ENCODE measurements at places on chromosomes 7 and 10. TPM values are rescaled to one million over a fixed set of nuclear protein-coding genes. Genes with fewer than 3 reads are reported as not detected.

KIN gene
- 10.8 TPM for total RNA-seq

EGFR gene
- 72.6 TPM for total RNA-seq

GHRHR gene
- total RNA-seq, result not detected

FIS1 gene
- total RNA-seq, result 159 TPM

LBX1 gene
- total RNA-seq, result not detected

SRI gene
- 400 TPM for total RNA-seq

UFSP1 gene
- total RNA-seq, result 19.1 TPM

STRIP2 gene
- 1.1 TPM for total RNA-seq

Measured in transverse colon (tissue), 4 donors.